Activated CD8-positive, alpha-beta memory T cell treated with anti-CD3 and anti-CD28 coated beads for 24 hours (primary cell): ENCODE measurements at places on chromosomes 12 and 14.

DNA sequence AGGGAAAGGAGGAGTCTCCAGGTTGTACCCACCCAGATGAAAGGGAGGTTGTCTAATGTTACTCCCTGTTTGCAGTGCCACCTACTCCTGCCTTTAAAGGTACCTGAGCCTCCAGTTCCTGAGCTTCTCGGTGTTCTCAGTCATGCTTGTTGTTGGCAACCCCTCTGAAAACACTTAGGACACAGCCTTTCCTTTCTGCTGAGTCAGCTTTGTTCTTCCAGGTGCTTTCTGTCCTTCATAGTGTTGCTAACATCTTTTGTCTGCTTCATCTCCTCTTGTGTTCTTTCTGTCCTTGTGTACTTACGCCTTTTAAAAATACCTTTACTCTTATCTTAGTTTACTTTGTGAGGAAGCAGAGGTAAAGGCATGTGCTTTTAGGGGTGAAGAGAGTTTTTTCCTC is 97.0 kb upstream of the NEDD1 start:
- DNase-seq: no peak

DNA sequence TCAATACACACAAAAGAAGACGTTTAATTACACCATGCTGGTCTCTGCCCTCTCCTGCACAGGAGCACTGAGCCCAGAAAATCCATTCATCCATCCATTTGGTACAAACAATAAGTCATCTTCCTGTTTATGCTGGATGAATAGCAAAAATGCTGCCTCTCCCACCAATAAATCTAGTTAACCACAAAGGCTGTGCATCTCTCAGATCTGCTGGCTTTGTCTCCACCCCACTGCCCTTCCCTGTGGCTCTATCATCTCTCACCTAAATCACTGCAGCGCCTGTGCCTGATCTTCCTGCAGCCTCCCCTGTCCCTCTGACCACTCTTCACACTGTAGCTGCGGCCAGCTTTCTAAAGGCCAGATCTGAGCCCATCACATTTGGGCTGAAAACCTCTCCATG is 72.9 kb upstream of the DDX11 start:
- no peak for DNase-seq

DNA sequence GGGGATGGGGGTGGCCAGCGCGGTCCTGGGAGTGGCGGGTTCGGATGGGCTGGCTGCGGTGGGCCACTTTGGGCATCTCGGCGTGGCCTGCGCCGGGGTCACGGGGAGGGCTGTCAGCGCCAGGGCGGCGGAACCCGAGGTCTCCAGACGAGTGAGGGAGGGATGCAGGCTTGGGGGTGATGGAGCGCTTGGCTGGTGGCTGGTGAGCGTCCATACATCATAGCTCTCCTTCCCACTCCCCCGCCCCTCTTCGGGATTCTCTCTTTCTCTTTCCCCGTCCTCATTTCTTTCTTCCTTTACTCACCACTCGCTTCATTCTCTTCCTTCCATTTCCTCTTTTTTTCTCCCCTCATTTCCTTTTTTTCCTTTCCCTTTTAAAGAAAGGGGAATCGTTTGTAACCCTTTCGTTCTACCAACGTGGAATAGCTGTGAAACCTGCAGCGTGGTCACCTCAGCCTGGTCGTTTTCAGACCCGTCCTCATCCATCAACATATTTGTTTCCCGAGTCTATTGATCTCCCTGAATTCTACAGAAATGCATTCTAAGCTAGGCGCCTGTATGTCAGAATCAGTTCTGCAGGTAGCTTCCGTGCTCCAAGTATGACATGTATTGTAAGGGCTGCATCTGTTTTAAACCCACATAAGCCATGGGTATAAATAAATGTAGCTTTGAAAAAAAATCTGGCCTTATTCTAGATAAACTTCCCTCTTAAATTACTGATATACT is 260.3 kb upstream of the E2F7 start:
- no peak for DNase-seq

DNA sequence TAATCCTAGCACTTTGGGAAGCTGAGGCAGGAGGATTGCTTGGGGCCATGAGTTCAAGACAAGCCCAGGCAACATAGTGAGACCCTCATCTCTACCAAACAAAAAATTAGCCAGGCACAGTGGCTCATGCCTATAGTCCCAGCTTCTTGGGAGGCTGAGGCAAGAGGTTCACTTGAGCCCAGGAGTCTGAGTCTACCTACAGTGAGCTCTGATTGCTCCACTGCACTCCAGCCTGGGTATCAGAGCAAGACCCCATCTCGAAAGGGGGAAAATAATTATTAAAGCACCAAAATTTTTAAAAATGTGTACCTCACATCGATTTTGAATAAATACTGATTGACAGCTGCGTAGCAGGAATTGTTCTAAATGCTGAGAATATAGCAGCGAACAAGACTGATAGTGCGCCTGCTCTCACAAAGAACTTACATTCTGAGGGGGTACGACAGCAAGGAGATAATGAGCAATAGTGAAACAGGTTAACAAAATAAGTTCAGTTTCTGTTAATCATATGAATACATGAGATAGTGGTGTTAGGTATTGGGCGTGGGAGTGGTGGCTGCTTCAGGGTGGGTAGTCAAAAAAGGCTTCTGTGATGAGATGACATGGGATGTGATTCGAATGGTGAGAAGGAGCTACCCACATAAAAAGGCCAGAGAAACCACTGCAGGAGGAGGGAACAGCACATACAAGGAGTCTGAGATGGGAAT is 19.6 kb downstream of the HCFC2 start:
- no peak for DNase-seq

DNA sequence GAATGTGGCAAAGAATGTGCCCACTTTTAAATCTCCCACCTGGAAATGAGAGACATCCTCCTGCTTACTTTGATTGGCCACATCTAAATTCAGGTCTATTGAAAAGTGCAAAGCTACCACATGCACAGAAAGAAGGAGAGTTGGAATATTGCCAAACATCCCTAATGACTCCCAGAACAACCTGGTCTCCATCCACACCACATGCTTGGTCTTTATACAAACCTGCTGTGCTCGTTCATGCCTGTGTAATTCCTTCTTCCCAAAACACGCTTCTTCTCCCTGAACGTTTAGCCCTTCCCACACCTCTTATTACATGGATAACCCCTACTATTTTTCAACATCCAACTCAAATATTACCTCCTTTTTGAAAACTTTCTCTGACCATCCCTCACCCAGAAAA is 66.2 kb upstream of the BCL2L14 start:
- DNase-seq: no peak

GRCh38 chr12:106234449-106234848 is 13.4 kb downstream of the CKAP4 start:
- DNase-seq: no peak

DNA sequence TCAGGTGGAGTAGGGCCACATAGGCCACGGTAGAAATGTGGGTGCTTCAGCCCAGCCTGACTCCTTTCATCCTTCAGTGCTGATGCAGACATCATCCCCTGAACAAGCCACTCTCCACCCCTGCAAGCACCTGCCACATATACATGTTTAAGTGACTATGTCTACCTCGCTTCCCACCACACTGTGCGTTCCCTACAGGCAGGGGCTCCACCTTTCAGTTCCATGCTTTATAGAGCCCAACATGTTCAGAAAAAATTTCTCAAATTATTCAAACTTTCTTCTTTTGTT is 11.6 kb downstream of the SLC7A7 start:
- no peak for DNase-seq

GRCh38 chr14:58797010-58797429 is 159.3 kb downstream of the DACT1 start:
- no peak for DNase-seq

DNA sequence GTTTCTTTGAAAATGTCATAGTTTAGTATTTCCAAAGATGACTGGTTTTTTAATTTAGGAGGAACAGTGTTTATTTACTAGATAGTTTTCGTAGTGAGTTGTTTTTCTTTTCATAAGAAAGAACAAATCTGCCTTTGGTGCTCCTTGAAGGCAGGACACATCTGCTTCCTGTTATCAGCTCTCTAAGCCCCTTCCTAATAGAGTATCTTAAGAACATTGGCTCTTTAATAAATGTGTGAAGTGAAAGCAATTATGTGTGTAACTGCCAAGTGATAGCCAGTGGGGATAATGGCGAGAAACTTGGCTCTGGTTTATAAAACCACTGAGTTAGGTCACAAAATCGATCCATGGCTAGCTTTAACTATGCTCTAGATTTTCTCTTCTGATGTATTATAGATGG is 23.5 kb upstream of the PPFIBP1 start:
- DNase-seq: no peak

DNA sequence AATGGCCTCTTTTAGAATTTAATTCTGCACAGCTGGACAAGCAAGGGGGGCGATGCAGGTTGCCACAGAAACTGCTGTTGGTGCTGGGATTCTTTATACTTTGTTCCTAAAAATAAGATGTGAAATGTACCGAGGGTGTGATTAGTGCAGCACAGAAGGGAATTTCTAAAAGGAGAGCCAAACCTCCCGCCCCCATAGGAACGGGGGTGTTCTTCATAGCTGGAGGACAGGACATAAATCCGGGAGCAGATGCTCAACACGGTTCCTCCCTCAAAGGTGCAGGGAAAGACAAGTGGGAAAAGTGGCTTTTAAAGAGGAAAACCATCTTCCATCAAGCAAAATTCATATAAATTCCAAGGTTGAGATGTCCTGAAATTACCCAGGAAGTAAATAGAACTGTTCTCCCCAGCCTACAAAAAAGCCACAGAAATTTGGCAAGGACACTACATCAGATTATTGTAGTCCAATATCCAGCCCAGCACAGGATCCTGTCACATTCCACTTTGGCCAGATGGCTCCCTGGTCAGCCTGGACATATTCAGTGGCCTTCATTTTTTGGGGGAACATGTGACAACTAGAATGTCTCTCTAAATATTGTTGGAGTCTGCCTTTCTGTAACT is 51.4 kb upstream of the TMX1 start:
- DNase-seq: no peak

DNA sequence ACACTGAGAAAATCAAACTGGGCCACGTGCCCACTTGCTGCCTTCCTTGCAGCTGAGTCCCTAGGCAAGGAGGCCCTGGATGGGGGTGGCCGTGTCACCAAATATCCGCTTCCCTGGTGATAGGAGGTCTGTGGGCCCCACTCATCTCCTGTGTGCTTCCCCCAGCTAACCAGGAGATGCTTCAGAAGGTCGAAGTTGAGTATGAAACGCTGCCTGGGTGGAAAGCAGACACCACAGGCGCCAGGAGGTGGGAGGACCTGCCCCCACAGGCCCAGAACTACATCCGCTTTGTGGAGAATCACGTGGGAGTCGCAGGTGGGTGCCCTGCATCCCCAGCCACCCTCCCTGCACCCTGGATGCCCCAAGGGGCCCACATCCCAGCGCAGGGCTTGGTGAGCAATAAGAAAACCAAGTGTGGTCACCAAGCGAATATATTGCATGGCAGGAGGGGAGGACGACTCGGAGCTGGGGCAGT is 6.8 kb upstream of the SIVA1 start:
- no peak for DNase-seq

DNA sequence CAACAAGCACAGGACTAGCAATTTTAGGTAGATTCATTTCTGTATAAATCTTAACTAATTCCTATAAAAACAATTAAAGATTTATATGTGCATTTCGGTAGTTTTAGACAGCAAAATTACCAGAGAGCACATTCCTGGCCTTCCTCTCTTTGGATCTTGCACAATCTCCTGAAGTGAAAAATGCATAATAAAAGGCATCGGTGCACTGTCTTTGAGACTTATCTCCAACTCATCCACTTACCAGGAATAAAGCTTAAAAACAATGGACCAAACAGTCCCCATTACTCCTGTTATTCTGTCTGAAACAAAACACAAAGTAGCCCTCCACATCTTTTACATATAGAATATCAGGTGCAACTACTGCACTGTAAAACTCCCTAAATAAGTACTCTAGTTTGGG is 69.3 kb downstream of the HECTD1 start:
- DNase-seq: no peak

DNA sequence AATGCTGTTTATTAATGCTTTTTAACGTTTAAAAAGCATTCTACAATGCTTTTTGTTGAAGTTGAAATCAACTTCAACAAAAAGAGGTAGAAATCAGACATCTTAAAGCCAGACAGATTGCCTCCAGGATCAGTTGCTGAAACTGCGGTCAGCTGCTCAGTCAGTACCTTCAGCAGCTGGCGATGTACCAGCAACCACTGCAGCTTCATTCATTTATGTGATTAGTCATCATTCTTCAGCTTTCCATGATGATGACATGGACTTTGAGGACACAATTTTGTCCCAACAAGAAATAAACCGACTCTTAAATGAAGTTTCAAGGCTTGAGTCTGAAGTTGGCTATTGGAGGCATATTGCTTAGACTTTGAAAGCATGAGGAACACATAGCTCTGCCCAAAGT is 31.5 kb upstream of the NUAK1 start:
- DNase-seq: no peak

- DNase-seq: no peak
These were observed 18.9 kb upstream of the NUDT4 start for GRCh38 chr12:93358821-93359220.

- DNase-seq: no peak
These were observed 344.2 kb upstream of the RGS6 start for GRCh38 chr14:71588028-71588427.

DNA sequence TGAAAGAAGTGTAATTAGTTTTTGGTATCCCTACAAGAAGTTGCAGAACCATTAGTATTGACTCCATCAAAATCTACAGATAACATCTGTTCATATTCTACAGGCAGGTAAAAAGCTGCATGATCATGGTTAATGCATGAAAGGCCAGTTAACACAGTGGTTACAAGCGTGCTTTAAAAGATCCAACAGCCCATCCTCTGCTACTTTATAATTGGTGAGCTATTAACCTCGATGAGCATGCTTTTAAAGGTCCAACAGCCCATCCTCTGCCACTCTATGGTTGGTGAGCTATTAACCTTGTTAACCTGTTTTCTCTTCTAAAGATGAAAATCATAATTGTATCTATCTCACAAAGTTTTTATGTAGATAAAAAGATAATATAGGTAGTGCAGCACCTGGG is 289.3 kb downstream of the DUSP6 start:
- no peak for DNase-seq

DNA sequence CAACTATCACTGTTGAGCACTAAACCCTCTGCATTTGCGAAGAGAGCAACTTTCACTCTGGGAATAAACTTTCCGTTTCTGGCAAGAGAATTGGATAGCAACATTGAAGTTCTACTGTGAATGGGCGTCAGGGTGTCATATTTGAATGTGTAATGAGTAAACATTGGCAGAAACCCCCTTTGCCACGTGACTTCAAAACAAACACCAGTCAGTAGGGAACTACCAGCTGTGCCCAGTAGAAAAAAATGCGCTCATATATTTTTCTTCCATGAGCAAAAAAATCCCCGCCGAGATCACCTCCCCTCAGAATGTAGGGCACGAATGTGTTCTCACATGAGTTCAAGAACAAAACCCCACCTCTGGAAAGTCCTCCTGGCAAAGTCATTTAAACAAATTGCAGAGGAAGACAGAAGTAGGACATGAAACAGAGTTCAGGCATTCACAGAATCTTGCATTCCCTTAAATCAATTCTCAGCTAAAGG is 80.6 kb downstream of the BTG1 start:
- DNase-seq: no peak

GRCh38 chr14:36474593-36474992 is 45.4 kb downstream of the NKX2-1 start:
- no peak for DNase-seq

GRCh38 chr12:109871668-109872314 is 8.6 kb downstream of the GLTP start:
- no peak for DNase-seq
